Hematopoietic multipotent progenitor cell treated with erythropoietin and hydrocortisone succinate and interleukin-3 and kit ligand, for 8 days (in vitro differentiated cells): ENCODE measurements at places on chromosomes 2 and 18.
A peak's percentile ranks its signal among the peaks of the same experiment; 100 is the strongest.

DNA sequence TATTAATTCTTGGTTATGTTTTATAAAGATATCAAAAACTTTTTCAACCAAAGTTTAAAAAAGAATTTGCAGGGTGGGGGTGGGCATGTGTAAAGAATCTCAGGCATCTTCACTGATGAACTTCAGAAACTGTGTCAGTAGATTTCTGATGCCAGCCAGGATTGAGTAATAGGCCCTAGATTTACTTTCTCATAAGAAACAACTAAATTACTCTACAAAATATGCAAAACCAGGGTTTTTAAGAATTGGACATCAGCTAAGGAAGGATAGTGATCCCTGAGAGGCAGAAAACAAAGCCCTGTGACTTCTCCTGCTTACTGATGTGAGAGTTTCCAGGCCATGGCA, 11.9 kb upstream of the IL1R1 start:
- DNase-seq = no peak

DNA sequence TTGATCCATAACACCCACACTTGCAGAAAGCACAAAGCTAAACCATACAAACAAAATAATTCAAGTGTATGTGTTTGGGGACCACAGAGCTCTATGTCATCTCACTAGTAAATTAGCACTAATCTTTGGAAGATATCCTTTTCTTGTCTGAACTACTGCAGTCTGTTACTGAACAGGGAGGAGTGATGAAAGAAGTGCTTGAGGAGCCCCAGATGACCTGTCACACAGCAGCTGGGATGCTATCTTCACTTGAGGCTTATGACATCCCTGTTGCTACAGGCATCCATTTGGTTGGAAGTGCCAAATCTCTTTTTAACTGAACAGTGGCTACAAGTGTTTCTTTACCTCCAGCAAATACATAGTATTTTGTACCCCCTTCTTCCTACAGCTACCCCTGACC, 386.3 kb upstream of the CHAC2 start:
- no peak for DNase-seq

DNA sequence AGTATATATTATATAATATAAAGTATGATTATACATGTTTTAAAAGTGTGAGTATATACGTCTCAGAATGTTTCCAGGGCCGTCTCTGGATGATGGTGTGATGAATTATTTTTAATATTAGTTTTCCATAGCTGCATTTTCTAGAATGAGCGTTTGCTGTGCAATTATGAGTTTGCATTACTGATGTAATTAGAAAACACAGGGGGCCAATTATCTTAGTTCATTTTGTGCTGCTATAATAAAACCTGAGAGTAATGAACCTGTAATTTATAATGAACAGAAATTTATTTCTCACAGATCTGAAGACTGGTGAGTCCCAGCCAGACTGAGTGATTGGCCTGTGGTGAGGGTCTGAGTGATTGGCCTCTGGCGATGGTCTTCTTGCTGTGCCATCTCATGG, 4.0 kb upstream of the HJURP start:
- no peak for DNase-seq

DNA sequence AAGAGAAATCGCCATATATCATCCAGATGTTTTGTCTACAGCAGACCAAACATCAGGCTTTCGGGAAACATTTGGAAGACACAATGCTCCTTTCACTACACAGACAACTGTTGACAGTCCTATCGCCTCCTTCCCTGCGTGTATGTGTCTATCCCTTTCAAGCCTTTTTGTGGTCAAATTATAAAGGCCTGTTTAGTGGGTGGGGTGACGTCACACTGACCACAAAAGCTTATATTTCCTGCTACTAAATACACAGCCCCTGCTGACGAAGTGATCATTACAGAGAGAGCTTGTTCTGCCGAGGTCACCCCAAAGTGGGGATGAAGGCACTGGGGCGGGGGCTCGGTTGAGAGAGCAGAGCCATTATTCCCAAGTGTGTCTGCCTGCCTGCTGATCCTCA, 302.7 kb upstream of the TNP1 start:
- peak; percentile 81 for DNase-seq

- no peak for DNase-seq
Measured at GRCh38 chr2:220246386-220246785, 619.0 kb downstream of the SLC4A3 start.

DNA sequence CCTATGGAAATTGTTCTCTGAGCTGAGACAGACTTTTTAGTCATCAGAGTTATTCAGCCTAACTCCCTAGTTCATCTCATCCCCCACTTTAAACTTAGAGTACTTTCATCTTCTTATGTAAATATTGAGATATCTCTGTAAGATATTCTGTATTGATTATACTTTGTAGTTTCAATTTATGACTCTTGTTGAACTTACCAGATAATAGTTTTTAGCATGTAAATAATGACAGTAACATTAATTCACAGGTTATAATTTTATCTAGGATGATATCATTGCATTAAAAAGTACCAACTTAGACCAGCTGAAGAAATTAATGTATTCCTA, 14.8 kb upstream of the EIF2AK2 start:
- DNase-seq = no peak

DNA sequence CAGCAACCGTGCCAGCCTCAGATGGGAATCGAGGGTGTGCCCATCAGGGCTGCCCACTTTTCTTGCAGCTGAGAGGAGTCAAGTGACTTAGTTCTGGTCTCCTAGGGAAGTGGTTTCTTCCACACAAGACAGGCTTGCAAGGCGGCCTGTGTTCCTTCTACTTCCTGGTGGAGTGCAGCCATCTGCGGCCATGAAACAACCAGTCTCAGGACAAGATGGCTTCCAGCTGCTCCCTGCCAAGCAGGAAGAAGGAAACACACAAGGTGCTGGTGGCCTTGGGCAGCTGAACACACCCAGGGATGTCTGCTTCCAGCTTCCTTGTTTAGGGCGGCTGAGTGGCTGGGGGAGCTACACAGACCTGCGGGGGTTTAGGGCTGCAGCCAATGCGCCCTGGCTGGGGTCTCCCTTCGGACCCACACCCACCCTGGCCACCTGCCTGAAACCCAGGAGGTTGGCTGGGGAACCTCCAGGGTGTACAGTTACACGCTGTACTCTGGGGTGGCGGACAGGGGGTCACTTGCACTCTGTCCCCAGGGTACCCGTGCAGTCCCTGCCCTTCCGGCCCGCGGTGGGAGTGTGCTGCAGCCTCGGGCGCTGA, 34.7 kb downstream of the PTPN18 start:
- no peak for DNase-seq

DNA sequence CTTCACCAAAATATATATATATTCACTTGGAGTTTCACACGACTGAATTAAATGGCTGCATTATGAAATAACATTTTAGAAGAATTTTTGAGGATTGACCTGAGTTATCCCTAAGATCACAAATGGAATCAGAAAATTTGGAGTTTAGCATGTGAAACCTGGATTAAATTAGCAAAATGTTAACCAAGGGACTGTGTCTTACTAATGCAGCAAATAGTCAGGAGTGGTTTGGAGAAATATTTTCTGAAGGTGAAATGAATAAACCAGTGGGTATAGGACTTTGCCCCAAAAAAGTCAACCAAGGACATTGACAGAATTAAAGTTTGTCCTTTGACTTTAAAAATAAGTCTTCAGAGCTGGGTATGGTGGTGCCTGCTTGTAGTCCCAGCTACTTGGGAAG, 111.2 kb downstream of the PRPF40A start:
- DNase-seq = no peak

- no peak for DNase-seq
Measured at GRCh38 chr2:111221701-111222100, 101.0 kb downstream of the BCL2L11 start.

DNA sequence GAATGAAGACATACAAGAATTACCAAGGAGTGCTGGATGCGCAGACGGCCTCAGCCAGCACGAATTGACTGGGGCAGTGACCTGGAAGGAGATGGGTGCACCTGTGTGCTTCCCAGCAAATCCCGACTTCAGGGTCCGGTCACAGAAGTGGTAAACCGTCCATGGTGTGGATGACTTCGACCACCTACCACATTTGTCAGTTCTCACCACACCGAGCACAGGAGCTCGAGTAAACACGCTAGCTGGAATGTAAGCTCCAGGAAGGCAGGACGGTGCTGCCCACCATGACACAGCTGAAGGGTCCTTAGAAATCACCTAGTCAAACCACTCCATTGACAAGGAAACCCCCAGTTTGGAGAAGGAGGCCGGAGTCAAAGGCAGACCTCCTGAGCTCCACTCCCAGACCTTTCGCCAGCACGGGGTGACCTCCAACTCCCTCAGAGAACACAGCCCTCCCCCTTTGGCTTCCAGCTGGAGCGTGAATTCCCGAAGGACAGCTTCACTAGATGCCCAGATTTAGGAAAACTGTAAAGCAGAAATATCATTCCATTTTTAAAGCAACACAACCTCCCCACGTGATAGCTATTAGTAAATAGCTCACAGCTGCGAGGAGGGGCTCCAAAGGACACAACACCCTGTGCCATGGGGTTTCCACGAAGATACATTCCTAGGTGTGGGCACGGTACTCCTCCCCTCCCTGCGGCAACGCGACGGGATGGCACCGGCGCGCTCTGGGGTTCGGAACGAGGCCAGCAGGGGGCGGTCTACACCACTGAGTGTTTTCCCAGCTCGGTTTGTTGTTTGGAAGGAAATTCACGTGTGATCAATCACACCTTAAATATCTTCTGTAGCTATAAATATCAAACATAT, 34.1 kb upstream of the GNAL start:
- DNase-seq = peak; percentile 35

- no peak for DNase-seq
Measured at GRCh38 chr2:138428710-138429440, 72.7 kb upstream of the SPOPL start.

DNA sequence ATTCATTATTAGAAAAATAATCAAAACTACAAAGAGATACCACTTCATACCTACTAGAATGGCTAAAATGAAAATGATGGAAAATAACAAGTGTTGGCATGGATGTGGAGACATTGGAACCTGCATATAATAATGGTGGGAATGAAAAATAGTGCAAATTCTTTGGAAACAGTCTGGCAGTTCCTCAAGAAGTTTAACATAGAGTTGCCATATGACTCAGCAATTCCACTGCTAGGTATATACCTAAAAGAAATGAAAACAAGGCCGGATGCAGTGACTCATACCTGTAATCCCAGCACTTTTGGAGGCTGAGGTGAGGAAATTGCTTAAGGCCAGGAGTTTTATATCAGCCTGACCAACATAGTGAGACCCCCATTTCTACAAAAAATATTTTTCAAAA, 41.6 kb upstream of the ACYP2 start:
- no peak for DNase-seq

GRCh38 chr2:167253025-167253424, 364.7 kb downstream of the XIRP2 start:
- no peak for DNase-seq

DNA sequence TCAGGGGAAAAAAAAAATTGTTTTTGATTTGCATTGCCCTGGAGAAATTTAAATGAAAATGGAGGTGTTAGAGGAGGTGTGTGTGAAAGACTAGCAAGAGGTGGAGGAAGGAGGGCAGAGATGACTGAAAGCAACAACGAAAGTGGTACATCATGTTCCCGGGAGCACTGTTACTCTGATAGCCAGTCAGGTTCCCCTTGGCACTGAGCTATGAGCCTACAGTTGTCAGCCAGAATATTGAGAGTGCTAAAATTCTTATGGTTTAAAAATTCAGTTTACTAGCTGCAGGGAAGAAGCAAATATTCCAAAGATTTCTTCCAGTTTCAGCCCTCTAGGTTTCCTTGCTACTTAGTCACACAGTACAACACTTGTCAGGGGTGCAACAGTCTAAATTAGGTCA, 366.7 kb upstream of the DLGAP1 start:
- DNase-seq = no peak

GRCh38 chr2:40168546-40168945, 283.3 kb downstream of the SLC8A1 start:
- no peak for DNase-seq
